Stimulated activated CD4-positive, alpha-beta T cell treated with anti-CD3 and anti-CD28 coated beads, Interleukin-4, amount 100 ng/mL, for 24 hours (primary cell): ENCODE measurements at places on chromosomes 1 and 21.
A peak's percentile ranks its signal among the peaks of the same experiment; 100 is the strongest.

- no peak for DNase-seq
Measured at GRCh38 chr1:17460219-17460618, 20.7 kb upstream of the RCC2 start.

GRCh38 chr21:43904331-43904781, 39.3 kb downstream of the AGPAT3 start:
- no peak for DNase-seq

DNA sequence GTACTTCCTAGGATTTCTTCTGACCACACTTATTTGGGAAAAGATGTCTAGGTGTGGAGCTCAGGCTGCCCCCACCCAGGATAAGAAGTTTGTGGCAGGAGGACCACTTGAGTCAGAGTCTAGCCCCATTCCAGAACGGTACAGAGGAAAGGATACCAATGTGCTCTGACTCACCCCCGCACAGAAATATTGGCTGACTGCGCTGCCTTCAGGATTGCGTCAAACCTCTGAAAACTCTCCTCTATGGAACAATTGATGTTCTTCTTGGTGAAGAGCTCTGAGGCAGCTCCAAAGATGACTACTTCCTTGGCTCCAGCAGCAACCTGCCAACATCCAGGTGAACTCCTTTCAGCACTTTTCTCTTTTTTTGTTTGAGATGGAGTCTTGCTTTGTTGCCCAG, 11.2 kb downstream of the HMGCL start:
- DNase-seq = no peak

DNA sequence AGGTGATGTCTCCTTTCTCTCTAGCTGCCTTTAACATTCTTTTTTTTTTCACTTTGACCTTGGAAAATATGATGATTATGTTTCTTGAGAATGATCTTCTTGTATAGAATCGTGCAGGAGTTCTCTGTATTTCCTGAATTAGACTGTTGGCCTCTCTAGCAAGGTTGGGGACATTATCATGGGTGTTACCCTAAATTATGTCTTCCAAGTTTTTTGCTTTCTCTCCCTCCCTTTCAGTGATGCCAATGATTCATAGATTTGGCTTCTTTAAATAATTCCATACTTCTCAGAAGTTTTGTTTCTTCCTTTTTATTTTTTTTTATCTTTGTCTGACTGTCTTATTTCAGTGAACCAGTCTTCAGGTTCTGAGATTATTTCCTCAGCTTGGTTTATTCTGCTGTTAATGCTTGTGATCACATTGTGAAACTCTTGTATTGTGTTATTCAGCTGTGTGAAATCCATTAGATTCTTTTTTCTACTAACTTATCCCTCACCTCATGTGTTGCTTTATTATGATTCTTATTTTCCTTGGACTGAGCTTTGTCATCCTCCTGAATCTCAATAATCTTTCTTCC, 268.4 kb upstream of the NRIP1 start:
- no peak for DNase-seq

- DNase-seq = no peak
Measured at GRCh38 chr21:23374155-23374554, 2233.1 kb downstream of the MRPL39 start.

DNA sequence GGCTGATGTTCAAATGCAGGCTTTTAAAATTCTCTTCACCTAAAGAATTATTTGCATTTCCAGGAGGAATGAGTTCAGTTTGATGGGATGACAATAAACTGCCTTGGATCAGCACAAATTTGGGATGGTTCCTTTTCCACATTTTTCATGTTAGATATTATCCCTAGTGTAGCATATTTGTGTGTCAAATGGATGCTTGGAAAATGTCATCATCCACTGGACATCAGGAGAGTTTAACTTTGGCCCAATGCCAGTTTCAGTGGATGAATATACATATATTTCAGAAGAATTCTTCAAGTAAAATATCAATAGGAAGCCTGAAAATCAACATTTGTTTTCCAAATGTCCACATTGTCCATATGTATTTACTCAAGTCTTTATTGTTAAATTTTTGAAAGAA, 116.5 kb upstream of the COL24A1 start:
- no peak for DNase-seq

- peak; percentile 98 for DNase-seq
Measured at GRCh38 chr1:1511533-1512285, at the start of gene ATAD3A. Gene ATAD3A, plus strand, starts transcription at chr1:1512162. Its CDS starts 107 bp downstream, at chr1:1512269.

DNA sequence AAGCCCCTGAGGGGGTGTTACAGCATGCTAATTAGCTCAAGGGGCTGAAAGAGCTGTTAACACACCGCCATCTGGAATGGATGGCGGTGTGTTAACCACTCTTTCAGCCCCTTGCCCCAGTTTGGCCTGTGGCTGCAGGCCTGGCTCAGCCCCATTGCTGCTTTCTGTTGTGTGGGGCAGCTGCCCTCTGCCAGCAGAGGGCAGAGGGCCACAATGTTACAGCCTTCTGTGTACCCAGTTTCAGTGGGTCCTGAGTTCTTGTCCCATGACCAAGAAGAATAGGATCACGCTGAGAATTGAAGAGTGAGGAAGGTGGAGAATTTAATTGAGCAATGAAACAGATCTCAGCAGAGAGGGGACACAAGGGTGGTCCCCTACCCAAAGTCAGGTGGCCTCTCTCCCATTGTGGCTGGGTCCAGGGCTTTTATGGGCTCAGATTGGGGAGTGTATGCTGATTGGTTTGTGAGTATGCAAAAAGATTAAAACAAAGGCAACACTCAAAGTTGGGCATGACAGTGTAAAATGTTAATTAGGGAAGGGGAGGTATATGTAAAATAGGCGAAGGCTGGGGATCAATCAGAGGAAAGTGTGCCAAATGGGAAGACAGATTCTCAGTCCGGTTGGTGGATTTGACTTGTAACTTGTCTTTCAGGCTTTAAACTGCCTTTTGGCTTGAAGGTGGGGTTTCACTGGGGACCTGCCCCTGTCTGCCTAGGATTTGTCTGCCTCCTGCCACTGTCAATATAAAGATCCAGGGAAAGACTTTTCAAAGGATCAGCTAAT, 142.2 kb downstream of the RABGAP1L start:
- DNase-seq = no peak

DNA sequence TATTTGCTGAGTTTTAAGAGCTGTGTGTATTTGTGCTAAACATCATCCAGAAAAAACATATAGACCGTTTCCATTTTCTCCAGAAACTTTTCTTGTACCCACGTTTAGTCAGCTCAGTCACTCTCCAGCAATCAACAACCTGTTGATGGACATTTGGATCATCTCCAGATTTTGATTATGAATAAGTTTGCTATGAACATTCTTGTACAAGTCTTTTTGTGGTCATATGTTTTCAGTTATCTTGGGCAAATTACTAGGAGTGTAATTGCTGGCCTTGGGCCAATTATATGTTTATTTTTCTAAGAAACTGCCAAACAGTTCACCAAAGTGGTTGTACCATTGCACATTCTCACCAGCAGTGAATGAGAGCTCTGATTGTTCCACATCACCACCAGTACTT, 221.8 kb downstream of the CENPF start:
- no peak for DNase-seq

DNA sequence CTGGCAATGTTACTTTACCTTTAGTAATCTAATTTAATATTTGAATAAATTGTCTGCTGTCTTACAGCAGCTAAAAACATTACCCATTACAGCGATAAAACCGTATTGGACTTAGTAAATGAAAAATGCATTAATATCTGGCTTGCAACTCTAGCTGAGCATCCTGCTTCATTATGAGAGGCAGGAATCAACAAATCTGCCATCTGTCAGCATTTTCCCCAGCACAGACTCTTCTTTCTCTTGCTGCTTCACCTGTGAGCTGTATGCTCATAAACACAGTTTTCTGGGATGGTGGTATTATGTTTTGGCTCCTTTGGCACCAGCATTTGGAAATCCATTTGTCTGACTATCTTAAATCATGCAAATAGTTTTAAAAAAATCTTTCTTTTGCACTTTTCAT, 487.1 kb downstream of the KCNT2 start:
- no peak for DNase-seq

- DNase-seq = no peak
Measured at GRCh38 chr21:38140207-38140903, 116.4 kb upstream of the KCNJ15 start.

DNA sequence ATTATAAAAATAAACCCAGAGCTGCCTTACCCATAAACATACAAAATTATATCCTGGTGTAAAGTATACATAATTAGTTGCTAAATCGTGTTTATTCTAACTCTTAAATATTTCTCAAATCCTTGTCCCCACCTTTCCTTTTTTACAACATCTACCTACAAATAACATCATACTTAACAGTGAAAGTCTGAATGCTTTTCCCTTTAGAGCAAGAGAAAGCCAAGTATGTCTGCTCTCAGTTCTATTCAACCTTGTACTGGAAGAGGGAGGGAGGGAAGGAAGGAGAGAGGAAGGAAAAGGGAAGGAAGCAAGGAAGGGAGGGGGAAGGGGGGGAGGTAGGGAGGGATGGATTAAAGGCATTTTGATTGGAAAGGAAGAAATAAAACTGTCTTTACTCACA, 14.6 kb downstream of the DOCK7 start:
- no peak for DNase-seq

- DNase-seq = no peak
Measured at GRCh38 chr1:52057876-52058415, 1.9 kb downstream of the BTF3L4 start.

GRCh38 chr1:31219489-31219888, 20.2 kb downstream of the NKAIN1 start:
- DNase-seq = no peak

DNA sequence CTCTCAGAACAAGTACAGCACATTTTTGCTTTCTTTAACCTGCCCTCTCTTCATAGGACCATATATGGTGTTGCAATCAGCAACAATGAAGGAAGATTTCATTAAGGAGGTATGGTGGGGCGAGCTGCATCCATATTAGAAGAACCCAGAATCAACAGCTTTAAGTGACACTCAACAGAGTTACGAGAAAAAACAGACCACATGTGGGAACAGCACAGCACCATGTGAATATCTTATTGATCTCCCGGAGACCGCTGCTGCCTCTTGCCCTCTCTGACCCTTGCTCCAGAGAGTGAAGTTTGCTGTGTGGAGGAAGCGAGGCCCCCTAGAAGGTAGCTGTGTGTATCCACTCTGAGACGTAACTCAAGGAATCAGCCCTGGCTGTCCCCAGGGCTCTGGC, 12.9 kb downstream of the RAB42 start:
- DNase-seq = no peak

- DNase-seq = no peak
Measured at GRCh38 chr1:45723248-45723930, 27.1 kb downstream of the IPP start.

- no peak for DNase-seq
Measured at GRCh38 chr21:43826623-43826974, 37.2 kb downstream of the RRP1 start.

DNA sequence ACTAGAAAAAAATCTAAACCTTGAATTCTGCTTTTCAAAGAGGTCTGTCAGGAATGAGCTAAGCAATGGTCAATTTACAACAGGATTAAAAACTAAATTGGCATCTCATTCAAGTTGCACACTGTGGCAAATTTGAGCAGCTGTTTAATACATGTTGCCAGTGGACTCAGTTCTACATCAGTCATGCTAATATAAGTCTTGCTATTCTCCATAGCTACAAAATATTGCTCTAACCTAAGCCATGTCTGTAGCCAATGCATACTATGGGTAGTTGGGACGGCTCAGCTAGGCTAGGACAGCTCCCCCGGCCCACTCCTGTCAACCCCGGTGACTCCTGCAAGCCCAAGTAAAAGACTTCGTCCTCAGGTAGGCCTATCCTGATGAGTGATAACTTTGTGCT, 10.9 kb upstream of the VAV3 start:
- no peak for DNase-seq

DNA sequence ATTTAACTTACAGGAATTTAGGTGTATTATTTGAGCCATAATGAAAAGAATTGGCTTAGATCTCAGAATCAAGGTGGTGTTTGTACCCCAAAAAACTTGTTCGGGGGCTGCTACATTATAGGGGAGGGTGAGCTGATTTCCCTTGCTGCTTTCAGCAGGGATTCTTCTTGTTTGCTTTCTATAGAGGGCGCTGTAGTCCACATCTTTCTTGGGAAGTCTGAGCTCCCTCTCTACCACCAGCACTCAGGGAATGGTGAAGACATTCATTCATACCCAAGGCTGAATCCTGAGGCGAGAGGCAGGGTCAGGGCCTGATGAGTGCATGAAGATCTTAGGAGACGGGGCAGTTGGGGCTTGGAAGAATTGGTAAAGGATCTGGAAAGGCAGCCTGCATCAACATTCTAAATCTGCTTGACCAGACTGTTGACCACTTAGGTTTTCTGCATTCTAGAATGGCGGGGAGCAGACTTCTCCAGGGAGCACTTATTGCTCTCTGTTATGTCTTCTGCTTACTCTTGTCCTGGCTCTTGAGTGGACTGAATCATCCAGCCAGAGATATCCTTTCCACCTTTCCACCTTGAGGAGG, 18.9 kb downstream of the SPATA46 start:
- DNase-seq = no peak

DNA sequence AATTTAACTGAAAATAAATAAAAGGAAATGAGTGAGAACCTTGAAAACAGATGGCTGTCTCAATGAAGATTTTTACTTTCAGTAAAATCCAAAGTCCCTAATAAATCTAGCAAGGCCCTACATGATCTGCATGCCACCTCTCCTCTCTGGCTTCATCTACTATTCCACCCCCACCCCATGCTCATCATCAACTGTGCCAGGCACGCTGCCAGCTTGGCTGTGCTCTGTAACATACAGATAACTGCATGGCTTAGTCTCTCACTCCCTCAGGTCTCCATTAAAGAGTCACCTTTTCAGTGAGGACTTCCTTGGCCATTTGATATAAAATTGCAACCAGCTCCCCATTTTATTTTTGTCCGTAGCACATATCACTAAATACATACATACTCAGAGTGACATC, 26.7 kb downstream of the RGSL1 start:
- no peak for DNase-seq

- no peak for DNase-seq
Measured at GRCh38 chr1:29292344-29292743, 56.0 kb downstream of the PTPRU start.

GRCh38 chr1:14919751-14920150, 233.8 kb upstream of the TMEM51 start:
- DNase-seq = no peak

- peak; percentile 13 for DNase-seq
Measured at GRCh38 chr1:91827087-91827458, 58.9 kb downstream of the TGFBR3 start.

DNA sequence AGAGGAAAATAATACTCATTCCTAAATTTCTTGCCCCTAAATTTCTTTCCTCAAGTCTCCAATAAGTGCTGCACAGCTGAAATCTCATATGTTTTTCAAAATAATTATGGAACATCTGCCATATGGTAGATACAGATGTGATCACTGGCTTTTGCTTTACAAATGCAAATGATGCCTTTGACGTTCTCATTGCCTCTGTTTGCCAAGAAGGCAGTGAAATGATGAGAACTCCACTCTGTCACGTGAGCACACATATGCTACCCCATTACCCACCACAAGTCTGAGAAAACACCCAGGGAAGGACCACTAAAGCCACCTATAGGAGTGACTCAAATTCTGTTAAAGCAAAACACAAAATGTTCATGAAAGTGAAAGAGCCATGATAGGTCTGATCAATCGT, 43.9 kb downstream of the DSCAM start:
- no peak for DNase-seq

GRCh38 chr1:241034203-241034936, 322.6 kb downstream of the RGS7 start:
- no peak for DNase-seq

GRCh38 chr1:168472223-168472622, 71.6 kb downstream of the XCL2 start:
- DNase-seq = no peak
